ENCODE measurements at places on chromosomes 4 and X.

DNA sequence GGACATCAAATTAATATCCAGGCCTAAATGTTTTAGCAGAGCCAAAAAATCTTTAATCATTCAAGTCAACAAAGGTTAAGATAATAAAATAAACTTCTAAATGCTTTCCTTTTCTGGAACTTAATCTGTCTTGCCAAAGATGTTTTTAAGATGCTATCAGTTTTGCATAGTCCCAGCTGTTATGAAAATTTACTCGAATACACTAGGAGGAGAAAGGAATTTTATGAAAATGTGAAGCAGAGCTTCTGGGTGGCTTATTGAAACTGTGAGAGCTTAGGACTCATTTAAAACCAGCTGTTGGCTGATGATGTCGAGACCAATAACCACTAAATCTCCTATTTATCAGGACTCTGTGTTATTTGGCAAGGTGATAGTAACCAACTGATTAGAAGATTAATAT lies 202.2 kb upstream of the ETNPPL start:
- DNase-seq: no peak

- DNase-seq: no peak
Observed at GRCh38 chrX:68931345-68931744, 102.5 kb downstream of the EFNB1 start.

GRCh38 chrX:26889574-26889973 lies 573.6 kb downstream of the PPP4R3C start:
- DNase-seq: no peak

DNA sequence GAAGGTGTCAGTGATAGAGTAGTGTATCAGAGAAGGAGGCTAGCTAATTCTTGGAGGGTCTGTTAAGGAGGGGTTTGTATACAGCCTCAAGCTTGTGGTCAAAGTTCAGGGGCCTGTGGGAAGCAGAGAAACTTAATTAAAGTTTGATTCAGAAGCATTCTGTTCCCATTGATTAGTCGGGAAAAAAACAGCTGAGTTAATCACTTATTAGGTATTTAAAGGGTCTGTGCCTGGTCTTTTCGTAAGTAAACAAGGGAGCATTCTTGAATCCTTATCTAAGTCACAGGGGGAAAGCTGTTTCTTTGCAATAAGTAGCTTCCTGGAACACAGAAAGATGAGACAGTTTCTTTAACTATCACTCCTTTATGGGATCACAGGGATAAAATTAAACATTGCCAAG lies 492.1 kb downstream of the PCDH10 start:
- DNase-seq: no peak

- DNase-seq: no peak
Observed at GRCh38 chrX:69253821-69254220, 88.6 kb upstream of the PJA1 start.

DNA sequence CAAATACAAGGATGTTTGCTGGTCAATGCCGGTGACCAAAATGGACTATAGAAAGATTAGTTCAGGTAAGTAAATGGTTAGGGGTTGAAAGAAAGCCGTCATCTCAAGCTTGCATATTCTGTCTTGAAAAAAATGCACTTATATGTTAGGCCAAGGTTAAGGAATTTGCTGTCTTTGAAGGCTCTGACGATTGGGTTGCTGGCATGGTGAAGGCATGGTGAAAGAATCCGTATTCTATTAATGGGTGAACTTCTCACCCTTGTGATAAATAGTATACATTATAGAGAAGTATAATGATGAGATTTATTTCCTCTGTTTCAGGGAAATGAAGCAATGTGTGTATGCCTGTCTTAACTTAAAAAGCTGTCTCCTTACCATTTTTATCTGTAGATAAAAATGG lies 132.6 kb downstream of the ADGRL3 start:
- no peak for DNase-seq

GRCh38 chr4:152187693-152188092 lies 348.2 kb downstream of the FBXW7 start:
- no peak for DNase-seq

GRCh38 chrX:45757272-45757671 lies 556.6 kb upstream of the DIPK2B start:
- no peak for DNase-seq

All from iPS DF 6.9 (cell line).